ENCODE measurements at places on chromosomes 7 and 10. TPM values are rescaled to one million over a fixed set of nuclear protein-coding genes. Genes with fewer than 3 reads are reported as not detected.

The CDK1 gene
- total RNA-seq: 30.9 TPM

The WNT8B gene
- not detected for total RNA-seq

The DMBT1 gene
- under 0.01 TPM for total RNA-seq

The PROSER2 gene
- 3.4 TPM for total RNA-seq

The CAPZA2 gene
- 244 TPM for total RNA-seq

- DNase-seq: no peak
These were observed 319.2 kb downstream of the DPP6 start for GRCh38 chr7:154371424-154371823.

GRCh38 chr10:5965266-5965665, 12.1 kb downstream of the IL15RA start:
- DNase-seq: no peak
